ENCODE measurements at places on chromosomes 7 and 10.

DNA sequence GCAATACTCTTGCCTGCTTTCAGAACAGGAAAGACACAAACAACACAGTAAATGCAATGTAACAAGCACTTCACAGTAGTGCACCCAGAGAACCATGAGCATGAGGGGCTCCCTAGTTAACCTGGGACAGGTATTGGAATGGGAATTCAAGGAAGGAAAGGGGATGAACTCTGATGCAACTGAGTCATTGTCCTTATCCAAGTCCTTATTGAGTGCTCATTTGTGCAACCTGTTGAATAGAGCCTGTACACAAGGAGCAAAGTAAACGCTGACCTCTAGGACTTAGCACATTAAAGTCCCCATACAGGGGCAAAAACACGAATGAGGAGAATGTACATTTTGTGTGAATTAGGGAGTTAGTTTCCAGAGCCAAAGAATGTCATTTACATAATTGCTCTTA lies 276.4 kb upstream of the BMPER start:
- DNase-seq, result no peak

DNA sequence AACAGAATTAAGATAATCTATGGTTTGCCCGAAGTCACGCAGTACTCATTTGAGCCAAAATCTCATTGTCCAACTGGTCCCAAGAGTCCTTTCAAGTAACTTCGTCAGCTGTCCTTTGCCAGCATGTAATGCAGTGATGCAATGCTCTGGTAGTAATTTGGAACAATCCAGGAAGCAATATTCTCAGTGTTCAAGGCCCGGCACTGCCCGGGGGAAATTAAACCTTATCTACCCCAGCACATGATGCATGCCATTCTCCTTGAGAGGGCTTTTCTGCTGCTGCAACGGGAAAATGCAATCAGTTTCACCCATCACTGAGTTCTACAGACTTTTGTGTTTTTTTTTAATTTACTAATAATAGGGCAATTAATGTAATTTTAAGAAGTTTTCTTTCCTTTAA lies 77.6 kb upstream of the NME8 start:
- no peak for DNase-seq

DNA sequence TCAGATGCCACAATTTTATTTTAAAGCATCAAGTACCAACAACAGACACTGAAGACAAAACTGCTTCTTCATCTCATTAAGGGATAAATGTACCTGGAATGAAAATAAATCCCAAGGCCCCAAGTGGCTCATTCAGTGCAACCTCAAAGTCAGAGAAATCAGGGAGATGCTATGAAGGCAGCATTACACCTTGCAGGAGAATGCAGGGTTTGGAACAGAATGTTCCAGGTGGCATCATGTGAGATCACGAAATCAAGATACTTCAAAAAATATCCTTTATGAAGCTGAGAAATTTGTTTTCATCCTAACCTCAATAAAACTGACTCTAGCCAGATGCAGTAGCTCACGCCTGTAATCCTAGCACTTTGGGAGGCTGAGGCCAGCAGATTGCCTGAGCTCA lies 477.1 kb downstream of the PLXNA4 start:
- no peak for DNase-seq

- no peak for DNase-seq
These were observed 79.3 kb upstream of the MEOX2 start for GRCh38 chr7:15765753-15766152.

DNA sequence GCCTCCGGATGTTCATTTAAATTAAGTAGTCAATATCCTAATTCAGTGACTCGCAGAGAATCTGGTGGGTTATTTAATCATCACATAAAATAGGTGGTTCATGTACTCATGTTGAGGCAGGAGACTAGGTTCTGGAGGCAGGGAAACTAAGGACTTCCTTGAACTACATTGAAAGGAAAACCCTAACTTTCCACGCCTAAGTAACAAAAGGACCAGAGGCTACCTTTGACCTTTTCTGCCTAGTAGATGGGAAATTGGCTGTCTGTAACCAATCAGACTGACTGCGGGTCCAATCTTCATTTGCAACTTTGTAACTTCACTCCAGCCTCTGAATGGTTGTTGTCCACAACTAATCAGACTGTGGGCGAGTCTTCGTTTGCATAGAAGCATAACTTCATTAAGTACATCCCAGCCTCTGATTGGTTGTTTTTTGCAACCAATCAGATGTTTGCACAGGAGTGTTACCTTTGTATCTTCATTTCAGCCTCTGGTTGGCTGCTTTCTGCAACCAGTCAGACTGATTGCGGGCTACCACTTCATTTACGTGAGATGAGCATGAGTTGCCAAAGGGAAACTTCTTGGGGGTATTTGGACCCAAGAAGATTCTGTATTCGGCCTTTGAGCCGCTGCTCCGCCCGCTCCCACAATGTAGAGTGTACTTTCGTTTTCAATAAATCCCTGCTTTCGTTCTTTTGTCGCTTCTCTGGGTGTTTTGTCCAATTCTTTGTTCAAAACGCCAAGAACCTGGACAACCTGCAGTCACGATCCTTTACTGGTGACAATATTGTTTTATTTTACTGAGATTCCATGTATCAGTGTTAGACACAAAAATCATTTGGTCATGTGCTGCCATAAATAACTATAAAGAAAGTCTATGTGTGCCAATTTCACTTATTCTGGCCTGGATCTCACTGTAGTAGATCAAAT lies 1.7 kb upstream of the ST7 start:
- DNase-seq, result no peak

- no peak for DNase-seq
These were observed 76.1 kb downstream of the RNF216 start for GRCh38 chr7:5705318-5705717.

DNA sequence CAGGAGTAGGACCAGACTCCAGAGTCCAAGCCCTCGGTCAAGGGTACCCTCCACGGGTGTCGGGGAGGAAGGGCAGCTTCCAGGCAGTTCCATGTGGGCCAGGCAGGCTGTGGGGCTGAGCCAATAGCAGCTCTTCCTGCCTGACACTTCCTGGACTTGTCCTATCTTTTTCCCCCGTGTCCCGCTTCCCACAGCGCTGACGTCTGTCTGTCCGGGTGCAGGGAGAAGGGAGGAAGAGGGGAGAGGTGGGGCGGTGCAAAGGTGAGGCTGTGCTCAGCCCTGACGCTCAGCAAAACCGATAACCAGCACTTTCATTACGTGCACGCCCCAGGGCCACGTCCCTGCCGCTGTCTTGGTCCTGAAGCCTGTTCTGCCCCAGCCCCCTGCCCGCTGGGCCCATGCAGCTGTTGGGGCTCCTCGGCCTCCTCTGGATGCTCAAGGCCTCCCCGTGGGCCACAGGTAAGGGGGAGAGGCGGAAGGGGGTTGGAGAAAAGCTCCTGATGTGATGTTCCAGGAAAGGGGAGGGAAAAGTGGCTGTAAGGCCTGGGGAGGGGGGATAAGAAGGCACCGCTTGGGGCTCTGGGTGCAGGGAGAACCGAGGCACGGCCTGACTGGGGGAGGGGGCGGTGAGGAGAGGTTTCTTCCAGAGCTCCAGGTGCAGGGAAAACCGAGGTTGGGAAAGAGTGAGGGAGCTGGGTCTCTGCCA lies at the start of gene MUC3A:
MUC3A (plus strand) TSS at position 308 of the 706 bp plus-strand sequence; CDS start at position 399, 91 bp downstream.
- DNase-seq, result no peak

DNA sequence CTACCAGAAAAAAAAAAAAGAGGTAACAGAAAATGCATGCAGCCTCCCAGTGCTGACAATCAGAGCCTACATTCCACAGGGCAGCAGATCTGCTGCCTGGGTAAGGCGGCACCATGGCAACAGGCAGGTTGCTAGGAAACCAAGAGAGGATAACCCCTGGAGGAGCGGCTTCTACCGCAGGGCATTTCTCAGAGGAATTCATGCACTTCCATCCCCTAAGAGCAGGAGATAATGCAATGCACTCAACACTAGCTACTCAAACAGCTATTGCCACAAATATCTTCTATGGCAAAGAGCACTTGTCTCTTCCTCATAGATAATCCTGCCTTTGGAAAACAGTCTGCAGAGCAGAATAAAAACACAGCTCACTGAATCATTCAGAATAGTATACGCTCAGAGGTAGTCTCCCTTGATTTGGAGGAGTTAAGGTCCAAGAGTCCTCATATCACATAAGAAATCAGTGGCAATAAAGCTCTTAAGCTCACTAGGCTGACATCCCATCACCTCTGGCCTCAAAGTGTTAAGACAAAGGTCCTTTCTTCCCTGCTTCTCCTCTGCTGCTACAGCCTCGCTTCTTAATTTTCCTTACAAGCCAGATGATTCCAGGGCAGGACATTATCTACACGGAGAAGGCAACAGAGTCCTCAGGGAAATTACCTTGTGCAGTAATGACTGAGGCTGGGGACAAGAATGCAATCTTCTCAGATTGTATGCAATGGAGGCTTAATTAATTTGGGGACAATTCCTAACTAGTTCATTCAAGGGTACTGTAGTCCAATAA lies 10.7 kb downstream of the PSAP start:
- DNase-seq, result no peak

DNA sequence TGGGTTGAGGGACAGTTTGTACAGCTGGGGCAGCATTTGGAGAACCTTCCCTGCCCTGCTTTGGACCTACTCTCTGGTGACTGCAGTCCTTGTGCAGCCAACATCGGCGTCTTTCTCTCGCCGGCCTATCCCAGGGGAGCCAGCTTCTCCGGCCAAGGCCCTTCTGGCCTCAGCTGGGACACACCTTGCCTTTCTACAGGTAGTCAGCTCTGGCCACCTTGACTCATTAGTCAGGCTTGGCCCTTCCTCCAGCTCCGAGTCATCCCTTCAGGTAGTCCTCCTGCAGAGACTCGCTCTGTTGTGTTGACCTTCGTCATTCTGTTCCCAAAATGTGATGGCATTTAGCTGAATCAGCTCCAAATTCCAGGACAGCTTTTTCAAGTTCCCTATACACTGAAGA lies 145.0 kb upstream of the CHST15 start:
- no peak for DNase-seq

GRCh38 chr7:46003896-46004875 lies 83.1 kb upstream of the IGFBP3 start:
- DNase-seq, result no peak

DNA sequence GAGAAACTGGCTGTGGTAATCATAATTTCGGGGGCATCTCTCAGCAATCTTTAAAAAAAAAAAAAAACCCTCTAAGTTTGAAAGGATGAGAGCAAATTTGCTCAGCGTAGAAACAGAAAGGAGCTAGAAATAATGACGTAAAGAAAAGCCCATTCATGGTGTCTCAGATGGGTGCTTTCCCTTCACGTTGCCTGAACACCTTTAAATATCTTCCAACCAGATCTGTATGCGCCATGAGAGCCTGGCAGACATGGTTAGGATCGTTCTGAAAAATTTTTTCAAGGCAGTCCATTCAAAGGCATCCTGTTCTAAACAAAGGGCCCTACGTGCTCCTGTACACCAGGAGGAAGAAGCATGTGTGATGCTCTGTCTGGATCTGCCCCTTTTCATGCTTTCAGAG lies 141.2 kb upstream of the C1QL3 start:
- no peak for DNase-seq

DNA sequence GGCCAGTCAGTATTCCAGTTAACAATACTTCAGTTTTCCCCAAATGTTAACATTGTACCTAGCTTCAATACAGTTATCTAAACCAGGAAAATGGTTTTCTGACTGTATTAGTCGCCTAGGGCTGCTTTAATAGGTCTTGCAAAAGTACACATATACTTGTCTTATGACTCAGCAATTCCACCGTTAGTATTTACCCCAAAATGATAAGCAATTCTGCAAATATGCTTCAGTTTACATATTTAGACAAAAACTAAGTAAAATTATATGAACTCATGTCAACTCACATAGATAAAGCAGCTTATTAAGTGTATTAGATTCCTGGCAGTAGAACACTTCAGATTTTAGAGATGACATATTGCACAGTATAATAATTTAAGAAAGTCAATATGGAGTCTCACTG lies 363.3 kb downstream of the ARL4A start:
- DNase-seq, result no peak

- peak; percentile 8 for DNase-seq
These were observed 8.3 kb downstream of the ADD3 start for GRCh38 chr10:110016039-110016438.

GRCh38 chr10:131677671-131678070 lies 223.1 kb upstream of the PPP2R2D start:
- DNase-seq, result no peak

DNA sequence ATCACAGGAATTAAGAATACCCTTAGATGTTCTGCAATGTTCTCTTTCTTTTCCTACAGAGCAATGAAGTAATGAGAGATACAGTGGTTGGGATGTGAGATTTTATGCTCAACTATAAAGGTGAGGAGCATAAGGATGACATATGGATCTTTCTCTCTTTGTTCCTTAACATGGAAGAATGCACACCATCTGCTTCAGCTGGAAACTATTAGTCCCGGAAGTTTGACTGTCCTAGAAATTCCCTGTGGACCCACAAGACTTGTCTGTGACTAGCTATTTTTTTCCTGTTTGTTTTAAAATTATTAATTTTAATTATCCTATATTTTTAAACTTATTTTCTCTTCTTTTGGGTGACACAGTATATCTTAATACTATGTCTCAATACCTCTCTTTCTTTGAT lies 80.2 kb downstream of the DKK1 start:
- DNase-seq, result no peak
